ENCODE measurements at places on chromosomes 16 and 17.

- DNase-seq, result no peak
These were observed 6.7 kb downstream of the GPR142 start for GRCh38 chr17:74373838-74374606.

- DNase-seq, result no peak
These were observed 5.4 kb downstream of the CTRL start for GRCh38 chr16:67926181-67926750.

- DNase-seq, result no peak
These were observed 4.8 kb upstream of the SHISA9 start for GRCh38 chr16:12896562-12896961.

- no peak for DNase-seq
These were observed 46.9 kb upstream of the TMEM132E start for GRCh38 chr17:34532281-34533065.

DNA sequence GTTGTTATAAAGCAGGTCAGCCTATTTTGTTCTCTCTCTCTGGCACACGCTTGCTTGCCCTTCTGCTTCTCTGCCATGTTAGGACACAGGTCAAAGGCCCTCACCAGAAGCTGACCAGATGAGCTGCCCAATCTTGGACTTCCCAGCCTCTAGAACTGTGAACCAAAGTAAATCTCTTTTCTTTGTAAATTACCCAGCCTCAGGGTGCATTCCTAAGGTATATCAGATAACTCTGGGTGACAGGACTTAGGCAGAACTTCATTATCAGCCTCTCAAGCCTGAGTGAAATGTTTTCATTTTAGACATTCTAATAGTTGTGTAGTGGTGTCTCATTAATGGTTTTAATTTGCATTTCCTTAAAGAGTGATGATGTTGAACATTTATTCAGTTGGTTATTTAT, 124.3 kb downstream of the CDRT15L2 start:
- no peak for DNase-seq

DNA sequence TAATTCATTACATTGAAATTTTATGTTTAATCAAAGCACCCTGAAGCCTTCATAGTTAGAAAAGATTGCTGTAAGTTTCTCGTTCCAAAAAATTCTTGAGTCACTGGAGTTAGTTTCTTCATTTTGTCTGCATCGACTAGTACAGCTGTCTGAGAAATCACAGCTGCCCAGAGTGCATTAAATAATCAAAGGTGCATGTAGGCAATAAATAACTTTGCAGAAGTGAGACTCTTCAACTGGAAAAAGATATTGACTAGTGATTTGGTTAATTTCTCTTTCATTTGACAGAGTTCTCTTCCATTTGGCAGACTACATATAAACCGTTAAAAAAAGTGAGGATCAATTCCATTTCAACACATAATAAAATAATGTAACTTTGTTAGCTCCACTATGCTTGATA, 234.0 kb downstream of the CNTNAP4 start:
- no peak for DNase-seq
